ENCODE measurements at places on chromosomes 11 and 22.

DNA sequence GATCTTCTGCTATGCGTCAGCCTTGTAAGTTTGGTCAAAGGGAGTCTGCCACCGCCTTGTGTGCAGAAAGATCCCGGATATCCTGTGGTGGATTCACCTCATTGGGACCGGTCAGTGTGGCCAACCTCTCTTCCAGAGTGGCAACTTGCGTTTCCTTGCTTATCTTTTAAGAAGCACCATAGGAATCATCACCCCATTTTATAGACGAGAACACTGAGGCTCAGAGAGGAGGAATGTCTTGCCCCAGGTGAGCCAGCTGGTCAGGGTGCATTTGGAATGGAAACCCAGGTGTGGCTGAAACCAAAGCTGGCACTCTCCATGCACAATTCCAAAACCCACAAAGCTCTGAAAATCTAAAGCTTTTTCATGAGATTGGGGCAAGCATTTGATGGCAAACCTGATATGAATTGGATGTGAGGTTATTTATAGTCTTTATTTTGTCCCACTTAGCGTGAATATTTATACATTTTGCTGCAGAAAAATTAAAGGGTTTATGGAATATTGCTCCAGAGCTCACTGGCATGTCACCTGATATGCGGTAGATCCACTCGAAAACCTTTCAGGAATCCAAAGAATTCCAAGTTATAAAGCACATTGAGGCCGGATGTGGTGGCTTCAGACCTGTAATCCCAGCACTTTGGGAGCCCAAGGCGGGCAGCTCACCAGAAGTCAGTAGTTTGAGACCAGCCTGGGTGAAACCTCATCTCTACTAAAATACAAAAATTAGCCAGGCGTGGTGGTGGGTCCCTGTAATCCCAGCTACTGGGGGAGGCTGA is 12.1 kb upstream of the EIF3D start:
- peak; percentile 77 for DNase-seq

DNA sequence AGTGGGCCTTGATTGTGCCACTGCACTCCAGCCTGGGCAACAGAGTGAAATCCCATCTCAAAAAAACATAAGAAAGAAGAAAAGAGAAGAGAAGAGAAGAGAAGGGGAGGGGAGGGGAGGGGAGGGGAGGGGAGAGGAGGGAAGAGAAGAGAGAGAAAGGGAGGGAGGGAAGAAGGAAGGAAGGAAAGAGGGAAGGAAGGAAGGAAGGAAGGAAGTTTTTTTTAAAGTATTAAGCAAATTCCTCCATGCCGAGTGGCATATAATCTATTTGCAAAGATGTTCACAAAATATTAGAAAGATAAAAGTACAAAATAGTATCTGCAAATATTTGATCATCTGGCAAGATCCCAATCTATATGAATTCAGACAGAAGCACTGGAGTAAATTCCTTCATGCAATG is 10.5 kb upstream of the CFAP300 start:
- no peak for DNase-seq

DNA sequence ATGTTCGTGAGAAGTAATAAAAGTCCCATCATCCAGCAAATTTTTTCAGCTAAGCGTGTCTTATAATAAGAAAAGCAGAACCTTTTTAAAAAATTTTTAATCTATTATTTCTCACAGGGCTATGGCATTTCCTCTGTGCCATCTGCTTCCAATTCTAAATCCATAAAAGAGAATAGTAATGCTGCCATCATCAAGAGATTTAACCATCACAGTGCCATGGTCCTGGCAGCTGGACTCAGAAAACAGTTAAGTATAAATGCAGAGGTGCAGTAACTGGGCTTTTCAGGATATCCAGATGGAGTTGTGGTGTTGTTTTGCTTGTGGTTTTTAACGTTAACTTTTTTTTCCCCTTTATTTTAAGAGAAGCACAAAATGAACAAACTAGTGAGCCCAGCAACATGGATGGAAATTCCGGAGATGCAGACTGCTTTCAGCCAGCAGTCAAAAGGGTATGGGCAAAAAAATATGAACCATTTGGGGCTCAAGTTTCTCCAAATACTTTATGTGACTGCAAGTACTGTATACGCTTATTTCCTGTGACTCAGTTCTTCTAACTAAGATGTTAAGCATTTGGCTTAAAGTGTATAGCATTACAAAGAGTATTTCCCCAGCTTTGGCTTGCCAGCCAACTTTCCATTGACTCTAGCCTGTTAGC is 25.2 kb downstream of the GTF2H1 start:
- DNase-seq: peak; percentile 47

- no peak for DNase-seq
These were observed 18.8 kb upstream of the WDR74 start for GRCh38 chr11:62858201-62858600.

- no peak for DNase-seq
These were observed 19.5 kb downstream of the AQP11 start for GRCh38 chr11:77609234-77609633.

GRCh38 chr22:40853961-40854360 is 2.5 kb downstream of the ST13 start:
- no peak for DNase-seq

- DNase-seq: peak; percentile 92
These were observed at the start of gene AP1B1 for GRCh38 chr22:29387921-29388758. TSS of gene AP1B1 (minus strand) at chr22:29388570. CDS start at chr22:29367243, 21,327 bp downstream.

- DNase-seq: no peak
These were observed 52.4 kb downstream of the CD82 start for GRCh38 chr11:44617671-44618461.

DNA sequence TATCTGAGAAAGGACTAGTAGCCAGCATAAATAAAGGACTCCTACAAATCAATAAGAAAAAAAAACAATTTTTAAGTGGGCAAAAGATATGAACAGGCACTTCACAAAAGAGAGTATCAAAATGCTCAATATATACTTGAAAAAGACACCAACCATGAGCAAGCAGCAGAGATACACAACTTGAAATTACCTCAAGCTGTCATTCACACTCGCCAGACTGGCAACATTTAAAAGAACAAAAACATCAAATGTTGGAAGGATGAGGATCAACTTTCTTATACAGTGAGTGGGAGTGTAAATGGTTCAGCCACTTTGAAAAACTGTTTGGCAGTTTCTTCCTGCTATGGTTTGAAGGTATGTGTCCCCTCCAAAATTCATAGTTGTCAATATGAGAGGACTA is 23.9 kb upstream of the ELFN2 start:
- DNase-seq: no peak

DNA sequence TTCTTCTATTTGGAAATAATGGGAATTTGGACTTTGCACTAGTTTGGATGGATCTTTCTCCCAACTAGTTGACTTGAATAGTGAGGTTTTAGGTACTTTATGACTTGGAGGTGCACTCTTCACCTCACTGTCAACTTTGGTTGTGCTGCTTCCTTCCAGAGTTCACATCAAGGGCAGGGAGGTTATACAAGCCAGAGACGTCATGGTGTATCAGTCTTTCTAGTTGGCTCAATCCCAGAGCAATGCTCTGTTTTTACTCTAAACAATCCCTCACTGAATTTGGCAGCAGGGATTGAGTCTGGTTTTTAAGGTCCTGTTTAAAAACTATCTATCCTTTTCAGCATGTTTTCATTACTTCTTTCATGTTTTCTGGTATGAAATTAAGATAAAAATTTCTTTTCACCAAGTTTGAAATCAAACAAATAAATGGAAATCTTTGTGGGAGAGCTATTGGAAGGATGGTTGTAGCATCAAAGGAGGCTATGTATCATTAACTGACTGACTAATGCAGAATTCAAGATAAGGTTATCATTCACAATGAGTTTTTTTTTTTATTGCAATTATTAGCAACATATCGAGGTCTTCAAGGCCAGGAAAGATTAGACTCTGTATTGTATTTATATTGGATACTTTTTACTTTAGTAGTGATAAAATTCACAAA is 28.0 kb upstream of the ZBED5 start:
- DNase-seq: no peak

GRCh38 chr11:126633330-126633729 is 277.8 kb downstream of the ST3GAL4 start:
- no peak for DNase-seq

DNA sequence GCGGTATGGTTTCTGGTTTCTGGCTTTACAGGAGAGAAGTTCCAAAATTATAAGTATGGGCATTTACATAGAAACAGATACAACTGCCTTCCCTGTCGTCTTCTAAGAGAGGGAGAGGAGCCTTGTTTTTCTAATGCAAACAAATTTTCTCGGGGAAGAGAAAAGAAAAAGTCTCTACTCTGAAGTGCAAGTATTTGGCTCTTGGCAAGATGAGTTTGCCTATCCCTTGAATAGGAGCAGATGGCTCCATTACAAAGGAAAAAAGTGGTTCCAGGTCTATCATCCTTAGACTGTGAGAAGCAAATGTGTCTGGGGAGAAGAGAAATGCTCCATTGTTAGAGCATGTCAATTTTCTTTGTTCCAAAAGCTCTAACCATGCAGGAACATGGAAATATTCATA is 455.6 kb downstream of the BUD13 start:
- no peak for DNase-seq

DNA sequence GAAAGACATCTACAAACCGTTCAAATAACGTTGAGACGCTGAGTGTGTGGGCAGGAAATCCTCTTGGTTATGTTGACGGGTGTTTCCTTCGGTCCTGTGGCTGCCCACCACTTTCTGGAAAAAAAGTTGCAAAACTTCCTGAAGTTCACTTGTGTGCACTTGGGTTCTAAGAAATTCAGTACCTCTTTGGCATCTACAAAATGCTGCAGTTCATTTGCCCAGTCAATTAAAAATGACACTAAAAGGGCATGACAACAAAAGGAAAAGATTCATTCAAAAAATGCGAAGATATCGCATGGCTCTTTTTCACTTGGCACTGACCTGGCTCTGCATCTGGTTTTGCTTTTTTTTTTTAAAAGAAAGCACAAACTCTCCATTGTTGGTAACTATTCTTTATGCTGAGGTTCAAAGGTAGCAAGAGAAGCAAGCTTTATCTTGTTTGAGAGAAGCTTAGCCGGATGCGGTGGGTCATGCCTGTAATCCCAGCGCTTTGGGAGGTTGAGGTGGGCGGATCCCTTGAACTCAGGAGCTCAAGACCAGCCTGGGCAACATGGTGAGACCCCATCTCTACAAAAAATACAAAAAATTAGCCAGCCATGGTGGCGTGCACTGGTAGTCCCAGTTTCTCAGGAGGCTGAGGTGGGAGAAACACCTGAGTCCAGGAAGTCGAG is 10.6 kb upstream of the XBP1 start:
- no peak for DNase-seq

GRCh38 chr11:66082946-66083698 is 13.1 kb downstream of the PACS1 start:
- peak; percentile 50 for DNase-seq

DNA sequence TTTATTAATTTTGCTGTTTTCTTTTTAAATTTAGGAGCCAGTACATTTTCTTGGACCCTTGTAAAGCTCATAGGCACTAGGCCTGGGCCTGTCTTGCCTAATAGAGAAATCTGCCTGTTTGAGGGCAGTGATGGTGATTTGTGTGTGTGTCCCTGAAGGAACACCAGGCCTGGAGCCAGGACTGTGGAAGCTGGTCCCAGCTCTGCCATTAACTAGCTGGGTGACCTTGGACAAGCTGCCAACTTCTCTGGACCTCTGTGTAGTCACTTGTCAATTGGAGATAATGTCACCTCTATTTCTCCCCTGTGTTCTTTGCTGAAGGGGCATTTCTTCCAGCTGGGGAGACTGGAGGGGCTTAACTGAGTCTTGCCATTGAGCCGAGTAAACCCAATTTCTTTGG is 16.0 kb upstream of the FTH1 start:
- DNase-seq: no peak

- DNase-seq: no peak
These were observed 60.4 kb downstream of the SERGEF start for GRCh38 chr11:17952487-17952886.

DNA sequence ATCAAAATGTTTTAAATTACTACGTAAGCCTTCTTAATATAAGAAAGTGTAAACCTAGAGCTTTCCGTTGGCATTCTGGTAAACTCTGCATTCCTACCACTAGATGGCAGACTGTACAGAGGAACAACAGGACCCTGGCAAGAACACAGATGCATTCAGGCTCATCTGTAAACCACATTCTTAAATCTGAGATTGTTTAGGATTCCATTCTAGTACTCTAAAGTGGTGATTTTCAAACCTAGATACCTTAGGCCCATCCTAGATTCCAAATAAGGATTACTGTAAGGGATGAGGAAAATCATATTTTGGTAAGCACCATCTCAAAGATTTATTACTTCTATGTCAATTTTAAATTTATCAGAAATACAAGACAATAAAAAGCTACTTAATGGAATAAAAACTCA is 26.9 kb downstream of the PICALM start:
- peak; percentile 92 for DNase-seq

DNA sequence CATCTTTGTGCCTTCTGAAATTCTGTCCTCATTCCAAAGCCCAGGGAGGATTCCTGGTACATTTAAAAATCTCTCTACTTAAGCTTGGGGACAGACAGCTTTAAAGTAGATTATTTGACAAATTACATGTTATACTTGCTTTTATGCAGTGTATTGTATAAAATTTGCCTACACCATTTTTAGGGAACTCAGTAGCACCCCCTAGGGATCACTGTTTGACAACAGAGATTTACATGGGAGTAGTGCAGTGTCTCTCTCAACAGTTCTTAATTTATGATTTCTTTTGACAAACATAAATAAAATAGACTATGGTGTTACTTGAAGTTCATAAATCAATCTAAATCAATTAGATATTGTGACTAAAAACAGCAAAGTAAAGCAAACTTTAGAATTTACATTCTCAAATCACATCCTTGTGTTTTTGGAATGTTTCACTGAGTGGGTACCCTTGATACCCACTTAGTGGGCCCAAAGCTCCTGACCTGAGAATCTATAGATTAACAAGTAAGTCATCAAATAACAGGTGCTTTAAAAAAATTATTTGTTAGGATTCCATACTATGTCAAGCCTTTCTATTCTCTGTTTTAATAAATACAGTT is 428.8 kb downstream of the DYNC2H1 start:
- DNase-seq: peak; percentile 80

- DNase-seq: no peak
These were observed 18.6 kb upstream of the NXPE4 start for GRCh38 chr11:114614127-114614720.

- DNase-seq: peak; percentile 81
These were observed 11.8 kb downstream of the MICAL3 start for GRCh38 chr22:18012531-18012930.

DNA sequence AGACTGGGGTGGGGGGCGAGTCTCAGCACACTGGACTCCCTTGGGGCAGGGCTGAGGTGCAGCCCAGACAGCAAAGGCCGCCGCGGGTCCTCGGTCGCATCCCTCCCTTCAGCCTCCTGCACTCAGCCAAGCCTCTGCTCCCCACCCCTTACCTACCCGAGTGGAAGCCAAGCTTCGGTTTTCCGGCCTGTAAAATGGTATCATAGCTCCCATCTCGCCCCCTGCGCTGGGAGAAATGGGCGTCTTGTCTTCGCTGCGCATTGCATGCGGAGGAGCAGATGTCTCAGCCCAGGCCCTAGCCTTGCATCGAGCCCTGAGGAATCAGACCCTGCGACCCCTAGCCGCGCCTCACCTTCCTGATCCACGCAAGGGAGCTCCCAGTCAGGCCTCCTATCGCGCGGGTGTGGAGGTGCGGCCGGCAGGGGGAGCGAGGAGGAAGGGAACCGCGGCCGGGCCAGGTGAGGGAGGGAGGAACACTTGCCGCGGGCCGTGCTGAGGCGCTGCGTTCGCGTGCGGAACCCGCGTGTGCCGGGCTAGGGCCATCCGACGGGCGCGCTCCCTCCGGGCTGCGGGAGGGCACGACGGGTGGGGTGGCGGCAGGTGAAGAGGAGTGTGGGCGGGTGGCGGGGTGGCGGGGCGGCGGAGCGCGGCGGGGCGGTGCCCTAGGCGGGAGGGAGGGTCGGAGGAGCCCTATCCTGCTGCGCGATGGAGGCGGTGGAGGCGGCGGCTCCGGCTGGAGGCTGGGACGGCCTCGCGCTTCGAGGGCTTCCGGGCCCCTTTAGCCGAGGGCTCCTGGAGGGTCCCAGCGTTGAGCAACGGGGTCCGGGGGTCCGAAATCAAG is 4.1 kb upstream of the TBX1 start:
- peak; percentile 66 for DNase-seq
